ENCODE measurements at places on chromosomes 7 and 10. TPM values are rescaled to one million over a fixed set of nuclear protein-coding genes. Genes with fewer than 3 reads are reported as not detected.
A peak's percentile ranks its signal among the peaks of the same experiment; 100 is the strongest.

- no peak for DNase-seq
These were observed 5.4 kb upstream of the SUV39H2 start for GRCh38 chr10:14873090-14873760.

GBX1 gene
- not detected for total RNA-seq

PDE6C gene
- total RNA-seq = not detected

HOXA13 gene
- not detected for total RNA-seq

CHST12 gene
- total RNA-seq = 7.4 TPM

GRCh38 chr10:30987463-30987862 is 44.2 kb downstream of the ZNF438 start:
- DNase-seq = no peak

- DNase-seq = peak; percentile 29
These were observed 92.7 kb upstream of the GPR26 start for GRCh38 chr10:123573236-123574108.

HECW1 gene
- total RNA-seq = 0.51 TPM

NPC1L1 gene
- total RNA-seq = not detected

DNA2 gene
- 12.0 TPM for total RNA-seq

CALML3 gene
- 9.4 TPM for total RNA-seq

MAGI2 gene
- total RNA-seq = 8.0 TPM

DNA sequence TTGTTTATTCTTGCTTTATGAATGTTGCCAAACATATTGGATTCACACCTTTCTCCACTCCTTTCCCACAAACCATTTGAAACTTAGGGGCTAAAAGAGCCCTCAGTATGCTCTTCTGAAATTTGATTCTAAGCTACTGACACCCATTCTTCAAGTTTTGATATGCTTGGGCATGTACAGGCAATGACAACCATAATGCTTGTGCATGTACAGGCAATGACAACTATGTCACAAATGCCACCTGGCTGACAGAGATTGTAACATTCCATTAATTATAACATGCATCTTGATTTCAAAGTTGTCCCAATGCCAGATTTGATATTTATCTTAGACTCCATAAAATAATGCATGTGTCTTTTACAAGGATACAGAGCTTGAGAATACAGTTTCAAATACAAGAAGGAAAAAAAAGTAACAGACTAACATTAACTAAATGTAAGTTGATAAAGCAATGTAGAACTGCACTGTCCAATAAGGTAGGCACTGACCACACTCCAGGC is 17.5 kb upstream of the CDK1 start:
- no peak for DNase-seq

- no peak for DNase-seq
These were observed 21.2 kb downstream of the YAE1 start for GRCh38 chr7:39587393-39587792.

- no peak for DNase-seq
These were observed 141.2 kb downstream of the GLI3 start for GRCh38 chr7:42095791-42096190.

FBXL13 gene
- 1.3 TPM for total RNA-seq

- DNase-seq = no peak
These were observed 260.6 kb downstream of the CCSER2 start for GRCh38 chr10:84588971-84589370.

DNA sequence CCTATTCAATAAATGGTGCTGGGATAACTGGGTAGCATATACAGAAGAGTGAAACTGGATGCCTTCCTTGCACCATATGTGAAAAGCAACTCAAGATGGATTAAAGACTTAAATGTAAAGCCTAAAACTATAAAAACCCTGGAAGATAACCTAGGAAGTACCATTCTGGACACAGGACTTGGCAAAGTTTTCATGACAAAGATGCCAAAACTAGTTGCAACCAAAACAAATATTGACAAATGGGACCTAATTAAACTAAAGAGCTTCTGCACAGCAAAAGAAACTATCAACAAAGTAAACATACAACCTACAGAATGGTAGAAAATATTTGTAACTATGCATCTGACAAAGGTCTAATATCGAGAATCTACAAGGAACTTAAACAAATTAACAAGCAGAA is 129.1 kb upstream of the CTBP2 start:
- no peak for DNase-seq

DNA sequence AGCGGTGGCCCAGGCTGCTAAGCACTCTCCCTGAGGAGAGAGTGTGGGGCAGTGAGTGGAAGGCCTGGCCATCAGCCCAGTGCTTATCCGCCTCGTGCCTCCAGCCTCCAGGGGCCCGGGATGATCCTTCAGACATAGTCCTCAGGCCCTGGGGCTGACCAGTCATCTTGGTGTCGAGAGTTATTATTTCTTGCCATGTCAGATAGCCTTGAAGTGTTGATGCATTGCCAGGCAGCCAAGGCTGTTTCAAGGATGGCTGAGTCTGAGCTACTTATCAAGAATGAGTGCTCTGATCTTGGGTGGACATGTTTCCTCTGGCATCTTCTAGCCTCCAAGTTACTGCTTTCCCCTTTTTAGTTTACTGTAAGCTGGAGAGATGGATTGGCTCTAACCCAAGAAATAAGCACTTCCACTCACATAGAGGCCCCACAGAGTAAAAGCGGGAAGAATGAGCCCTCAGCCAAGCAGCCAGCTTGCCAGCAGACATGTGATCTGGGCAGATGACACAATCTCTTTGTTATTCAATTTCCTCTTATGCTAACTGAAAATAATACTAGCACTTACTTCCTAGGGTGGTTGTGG is 136.5 kb upstream of the NAMPT start:
- DNase-seq = peak; percentile 86

DNA sequence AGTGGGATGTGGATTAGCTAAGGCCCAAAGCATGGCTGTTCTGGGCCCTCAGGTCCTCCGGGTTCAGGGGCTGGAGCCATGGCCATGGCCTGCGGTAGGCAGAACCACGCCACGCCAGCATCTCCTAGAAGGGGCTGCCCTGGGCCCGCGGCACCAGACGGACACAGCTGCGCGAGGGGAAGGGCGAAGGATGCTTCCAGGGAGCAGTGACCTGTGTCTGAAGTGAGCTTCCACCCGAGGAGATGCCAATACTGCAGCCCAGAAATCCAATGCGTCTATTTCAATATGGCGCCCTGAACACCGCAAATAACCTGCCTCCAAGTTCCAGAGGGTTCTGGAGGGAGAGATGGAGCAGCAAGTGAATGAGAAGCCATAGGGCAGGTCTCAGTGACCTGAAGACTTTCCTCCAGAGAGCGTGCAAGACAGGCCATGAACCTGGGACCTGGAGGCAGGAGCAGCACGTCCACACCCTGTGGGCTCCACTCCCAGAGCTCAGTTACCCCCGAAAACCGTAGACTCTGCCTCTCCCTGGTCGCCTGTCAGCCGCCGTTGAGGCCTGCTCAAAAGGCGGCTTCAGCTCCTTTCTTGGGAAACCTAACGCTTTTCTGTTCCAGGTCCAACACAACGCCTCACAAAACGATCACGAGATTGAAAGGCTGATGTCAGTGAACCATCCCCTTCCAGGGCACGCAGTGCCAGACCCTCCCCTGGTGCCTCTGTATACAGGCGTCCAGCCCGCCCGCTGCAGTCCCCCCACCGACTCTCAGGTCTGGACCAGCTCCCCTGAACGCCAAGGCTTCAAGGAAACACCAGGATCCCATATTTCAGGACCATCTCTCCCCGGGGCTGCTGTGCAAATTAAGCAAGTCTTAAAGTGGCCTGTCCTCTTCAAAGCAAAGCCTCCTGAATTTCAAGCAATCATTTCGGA is 37.4 kb downstream of the AMZ1 start:
- DNase-seq = no peak

DNA sequence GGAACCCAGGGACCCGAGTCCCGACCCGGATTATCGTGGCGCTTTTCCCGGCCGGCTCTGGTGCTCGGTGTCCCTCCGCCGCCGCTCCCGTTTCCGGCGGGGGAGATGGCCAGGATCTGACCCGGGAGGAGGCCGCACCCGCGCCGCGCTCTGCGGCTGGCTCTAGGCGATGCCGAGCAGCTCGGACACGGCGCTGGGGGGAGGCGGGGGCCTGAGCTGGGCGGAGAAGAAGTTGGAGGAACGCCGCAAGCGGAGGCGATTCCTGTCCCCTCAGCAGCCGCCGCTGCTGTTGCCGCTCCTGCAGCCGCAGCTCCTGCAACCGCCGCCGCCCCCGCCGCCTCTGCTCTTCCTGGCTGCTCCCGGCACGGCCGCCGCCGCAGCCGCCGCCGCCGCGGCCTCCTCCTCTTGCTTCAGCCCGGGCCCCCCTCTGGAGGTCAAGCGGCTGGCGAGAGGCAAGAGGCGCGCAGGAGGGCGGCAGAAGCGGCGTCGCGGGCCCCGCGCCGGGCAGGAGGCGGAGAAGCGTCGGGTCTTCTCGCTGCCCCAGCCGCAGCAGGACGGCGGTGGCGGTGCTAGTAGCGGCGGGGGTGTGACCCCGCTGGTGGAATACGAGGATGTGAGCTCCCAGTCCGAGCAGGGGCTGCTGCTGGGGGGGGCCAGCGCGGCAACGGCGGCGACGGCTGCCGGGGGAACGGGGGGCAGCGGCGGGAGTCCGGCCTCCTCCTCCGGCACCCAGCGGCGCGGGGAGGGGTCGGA is 593 bp downstream of the CDK13 start:
- no peak for DNase-seq

DNA sequence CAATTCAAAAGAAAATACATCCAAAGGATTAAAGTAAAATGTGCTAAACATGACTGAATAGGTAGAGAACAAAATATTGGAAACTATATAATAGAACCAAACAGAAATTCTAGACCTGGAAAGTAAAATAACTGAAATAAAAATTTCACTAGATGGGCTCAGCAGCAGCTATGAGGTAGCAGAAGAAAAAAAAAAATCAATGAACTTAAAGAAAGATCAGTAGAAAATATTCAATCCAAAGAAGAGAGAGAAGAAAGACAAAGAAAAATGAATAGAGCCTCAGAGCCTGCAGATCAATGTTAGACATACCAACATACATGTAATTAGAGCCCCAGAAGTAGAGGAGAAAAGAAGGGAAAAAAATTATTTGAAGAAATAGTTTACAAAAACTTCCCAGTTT is 129.6 kb upstream of the RNF32 start:
- DNase-seq = no peak

DNA sequence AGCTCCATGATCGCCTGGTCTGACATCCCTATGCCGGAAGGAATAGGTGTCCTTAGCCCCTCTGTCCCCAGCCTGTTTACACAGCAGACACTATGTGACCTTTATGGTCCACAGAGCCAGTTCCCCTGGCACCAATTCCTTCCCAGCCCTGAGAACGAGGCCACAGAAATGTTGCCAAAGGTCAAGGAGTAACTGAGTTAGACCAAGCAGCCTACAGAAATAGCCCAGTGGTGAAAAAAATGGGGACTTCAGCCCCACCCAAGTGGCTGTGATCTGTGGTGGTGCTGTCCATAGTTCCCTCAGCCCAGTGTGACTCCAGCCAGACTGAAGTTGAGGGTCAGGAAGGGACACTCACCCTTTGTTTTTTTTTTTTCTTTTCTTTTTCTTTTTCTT is 2.5 kb downstream of the PGAM2 start:
- no peak for DNase-seq

DNA sequence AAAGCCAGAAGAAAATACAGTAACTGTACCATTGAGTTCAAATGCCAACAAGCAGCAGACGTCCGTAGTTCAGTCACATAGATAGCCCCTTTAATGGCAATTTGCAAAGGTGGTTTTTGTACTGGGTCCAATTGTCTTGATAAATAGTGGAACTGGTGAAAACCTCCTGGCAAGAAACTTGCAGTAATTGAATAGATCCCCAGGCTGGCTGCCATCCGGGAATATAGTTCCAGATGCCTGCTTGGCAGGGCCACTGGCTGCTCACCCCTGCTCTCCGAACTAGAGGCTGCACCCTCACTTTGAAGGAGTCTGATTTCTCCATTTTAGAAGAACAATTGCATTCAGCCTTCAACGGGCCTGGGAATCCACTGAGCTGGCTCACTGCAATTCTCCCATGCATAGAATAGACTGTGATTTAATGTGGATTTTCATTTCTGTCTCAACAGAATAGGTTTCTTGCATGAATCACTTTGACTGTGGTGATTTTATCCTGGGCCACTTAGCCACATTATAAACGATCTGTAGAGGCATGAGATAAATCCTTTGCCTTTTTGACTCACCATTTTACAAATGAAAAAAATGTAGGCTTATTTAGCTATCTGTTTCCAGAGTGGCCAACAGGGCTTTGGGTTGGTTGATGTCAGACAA is 35.9 kb upstream of the ELMO1 start:
- DNase-seq = no peak

CPED1 gene
- total RNA-seq = 32.3 TPM

GRCh38 chr7:33421429-33421828 is 292.1 kb downstream of the BBS9 start:
- peak; percentile 41 for DNase-seq

EVX1 gene
- not detected for total RNA-seq

DNA sequence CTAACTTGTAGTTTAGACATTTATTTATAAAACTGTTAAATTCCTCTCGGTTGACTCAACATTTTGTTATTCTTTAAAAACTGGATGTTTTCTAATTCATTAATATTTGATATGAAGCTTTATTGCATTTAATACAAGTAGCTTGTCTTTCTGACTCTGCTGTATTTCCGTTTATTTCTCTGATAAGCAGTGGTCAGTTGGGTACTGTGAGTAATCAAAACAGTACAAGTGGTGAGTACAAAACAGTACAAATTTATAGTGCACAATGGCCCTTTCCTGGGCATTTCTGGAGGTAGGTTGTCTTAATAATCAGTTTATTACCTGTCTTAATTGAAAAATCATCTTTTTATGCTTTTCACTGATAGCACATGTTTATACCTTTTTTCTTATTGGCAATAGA is 182.7 kb downstream of the CCSER2 start:
- no peak for DNase-seq

NPY4R gene
- total RNA-seq = not detected

- DNase-seq = no peak
These were observed 5.8 kb downstream of the LIPA start for GRCh38 chr10:89245802-89246201.

GRCh38 chr7:30515761-30516160 is 11.1 kb upstream of the GGCT start:
- no peak for DNase-seq

DNA sequence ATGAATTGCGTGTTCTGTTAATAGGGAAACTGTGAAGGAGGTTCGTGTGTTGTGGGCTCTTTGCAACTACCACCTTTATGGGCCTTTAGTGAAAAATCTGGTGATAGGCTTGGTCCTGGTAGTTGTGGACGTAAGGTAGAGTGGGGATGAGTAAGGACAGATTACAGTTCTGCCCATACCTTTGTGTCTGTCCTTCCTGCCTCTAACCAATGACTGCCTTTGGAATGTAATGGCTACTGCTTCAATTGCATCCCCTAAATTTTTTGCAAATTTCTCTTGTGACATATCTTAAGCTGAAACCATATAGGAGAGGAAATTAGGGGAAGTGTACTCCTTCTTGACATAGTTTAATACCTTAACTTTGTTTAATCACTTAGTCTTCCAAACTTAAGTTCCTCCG is 82.3 kb downstream of the ADK start:
- DNase-seq = no peak

GRCh38 chr10:97222326-97222961 is 36.7 kb upstream of the SLIT1 start:
- DNase-seq = peak; percentile 19

GRCh38 chr7:77262316-77262715 is 62.7 kb upstream of the FGL2 start:
- no peak for DNase-seq
